Glutamatergic neuron (in vitro differentiated cells): ENCODE measurements at places on chromosomes 3 and 15.

DNA sequence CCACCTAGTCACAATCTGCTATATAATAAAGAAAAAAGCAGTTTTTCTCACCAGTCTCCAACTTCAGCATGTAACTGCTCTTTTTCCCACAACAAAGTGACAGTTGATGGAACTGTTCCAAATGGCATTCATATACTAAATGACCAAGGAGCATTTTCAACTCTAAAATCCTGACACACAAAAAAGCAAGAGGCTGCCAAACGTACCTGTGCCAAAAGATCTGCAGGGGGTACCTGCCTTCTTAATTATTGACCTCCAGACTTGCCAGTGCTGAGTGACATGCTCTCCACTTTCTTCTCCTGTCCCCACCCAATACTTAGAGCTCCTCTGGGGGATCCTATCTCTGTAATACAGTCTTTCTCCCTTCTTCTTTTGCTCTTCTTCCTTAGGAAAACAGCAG lies 18.0 kb downstream of the ZBED2 start:
- no peak for DNase-seq

DNA sequence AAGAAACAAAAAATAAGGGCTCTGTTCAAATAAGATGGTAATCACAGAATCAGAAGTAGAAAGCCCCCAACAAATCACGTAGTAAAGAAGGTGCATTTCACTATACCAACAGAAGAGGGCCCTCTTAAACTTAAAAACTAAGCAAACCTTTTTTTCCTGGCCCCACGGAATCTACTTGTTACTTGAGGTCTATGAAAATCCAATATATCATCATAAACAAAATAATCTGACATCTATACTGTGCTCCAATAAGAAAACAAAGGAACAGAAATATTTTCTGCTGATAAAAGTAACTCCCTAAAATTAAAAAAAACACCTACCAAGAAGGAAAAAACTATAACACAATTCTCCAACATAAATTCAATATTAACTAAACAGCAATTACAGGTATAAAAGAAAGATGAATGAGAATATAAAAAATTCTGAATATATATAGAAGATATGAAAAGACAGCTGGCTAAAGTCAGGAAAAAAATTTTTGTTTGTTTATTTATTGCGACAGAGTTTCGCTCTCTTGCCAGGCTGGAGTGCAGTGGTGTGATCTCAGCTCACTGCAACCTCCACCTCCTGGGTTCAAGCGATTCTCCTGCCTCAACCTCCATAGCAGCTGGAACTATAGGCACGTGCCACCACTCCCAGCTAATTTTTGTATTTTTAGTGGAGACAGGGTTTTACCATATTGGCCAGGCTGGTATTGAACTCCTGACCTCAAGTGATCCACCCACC lies 81.8 kb downstream of the CLASP2 start:
- no peak for DNase-seq

DNA sequence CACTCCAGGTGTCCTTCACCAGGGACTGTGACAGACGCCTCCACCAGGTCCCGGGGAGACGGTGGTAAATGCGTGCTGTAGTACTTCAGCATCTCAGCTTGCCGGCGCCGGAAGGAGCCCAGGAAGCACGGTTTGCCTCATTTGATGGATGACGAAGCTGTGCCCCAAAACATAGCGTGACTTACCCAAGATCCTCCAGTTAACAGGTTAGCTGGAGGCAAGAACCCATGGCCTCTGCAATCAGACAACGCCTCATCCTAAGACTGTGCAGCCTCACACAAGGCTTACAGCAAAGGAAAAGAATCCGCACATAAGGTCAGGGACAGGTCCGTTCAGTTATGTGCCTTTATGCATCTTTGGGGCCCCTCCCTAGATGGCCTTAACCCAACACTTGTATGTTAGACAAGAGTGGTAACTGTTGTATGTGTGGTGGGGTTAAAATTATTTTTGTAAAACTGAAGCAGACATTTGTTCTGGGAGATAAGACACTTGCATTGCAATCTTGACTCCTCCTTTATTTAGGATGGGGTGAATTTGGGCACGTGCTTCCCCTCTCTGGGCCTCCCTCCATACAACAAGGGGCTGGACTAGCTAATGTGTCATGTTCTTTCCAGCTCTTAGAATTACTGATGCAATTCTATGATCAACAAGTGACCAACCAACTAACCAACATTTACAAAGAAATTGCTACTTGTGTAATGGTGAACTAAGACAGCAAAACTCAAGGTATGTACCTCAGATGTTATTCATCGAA lies 39.4 kb downstream of the VGLL4 start:
- no peak for DNase-seq

- DNase-seq: no peak
These were observed 92.4 kb downstream of the GHSR start for GRCh38 chr3:172355836-172356235.

- no peak for DNase-seq
These were observed 125.9 kb upstream of the PLXND1 start for GRCh38 chr3:129732200-129732876.
